ENCODE measurements at places on chromosomes 4 and X.

GRCh38 chr4:110637408-110638088 lies 14.7 kb upstream of the PITX2 start:
- DNase-seq, result no peak

GRCh38 chrX:94288972-94289371 lies 615.0 kb downstream of the FAM133A start:
- no peak for DNase-seq

DNA sequence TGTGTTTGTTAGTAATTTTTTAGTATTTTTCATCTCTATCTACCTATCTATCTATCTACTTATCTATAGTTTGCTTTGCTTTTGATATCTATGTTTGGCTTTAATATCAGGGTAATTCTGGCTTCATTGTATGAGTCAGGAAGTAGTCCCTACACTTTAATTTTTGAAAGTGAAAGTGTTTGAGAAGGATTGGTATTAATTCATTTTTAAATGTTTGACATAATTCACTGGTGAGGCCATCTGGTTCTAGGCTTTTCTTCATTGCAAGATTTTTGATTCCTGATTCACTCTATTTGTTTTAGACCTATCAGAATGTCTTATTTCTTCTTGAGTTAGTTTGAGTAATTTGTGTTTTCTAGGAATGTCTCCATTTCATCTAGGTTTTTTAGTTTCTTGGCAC lies 20.2 kb upstream of the TCP11X2 start:
- no peak for DNase-seq

GRCh38 chrX:114152130-114152529 lies 431.8 kb upstream of the HTR2C start:
- no peak for DNase-seq

DNA sequence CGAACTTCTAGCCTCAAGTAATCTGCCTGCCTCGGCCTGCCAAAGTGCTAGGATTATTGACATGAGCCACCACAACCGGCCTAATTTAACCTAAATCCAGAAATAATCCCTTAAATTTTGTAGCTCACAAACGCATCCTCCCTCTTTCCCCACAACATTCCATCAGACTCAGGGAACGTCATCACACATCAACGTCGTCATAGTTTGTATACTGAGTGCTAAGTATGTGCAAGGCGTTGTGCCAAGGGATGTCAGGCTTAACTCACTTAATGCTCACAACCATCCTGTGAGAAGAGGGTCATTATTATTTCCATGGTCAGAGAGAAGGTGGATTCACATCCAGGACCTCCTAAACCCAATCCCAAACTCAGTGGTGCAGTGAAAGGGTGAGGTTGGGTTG lies 9.6 kb upstream of the GSX2 start:
- no peak for DNase-seq

GRCh38 chr4:55364691-55365344 lies 18.8 kb downstream of the SRD5A3 start:
- DNase-seq, result no peak

DNA sequence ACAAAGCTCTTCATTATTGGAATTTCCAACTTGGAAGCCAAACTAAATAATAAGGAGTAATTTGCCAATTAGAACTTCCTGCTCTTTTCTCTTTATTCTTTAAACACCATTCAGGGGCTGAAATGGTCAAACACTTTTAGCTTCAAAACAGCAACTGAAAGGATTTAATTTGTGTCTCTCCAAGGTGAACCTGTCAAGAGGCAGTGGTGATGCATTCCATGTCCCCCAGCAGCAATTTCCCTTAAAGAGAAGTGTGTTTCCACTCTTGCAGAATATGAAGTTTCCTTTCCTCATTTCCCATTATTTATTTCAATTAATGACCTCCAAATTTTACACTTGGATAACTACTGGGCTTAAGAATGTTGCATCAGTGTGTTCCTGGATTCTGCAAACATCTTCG lies 156.0 kb downstream of the COL25A1 start:
- DNase-seq, result no peak
